ENCODE measurements at places on chromosomes 16 and 17. TPM values are rescaled to one million over a fixed set of nuclear protein-coding genes. Genes with fewer than 3 reads are reported as not detected.

DNA sequence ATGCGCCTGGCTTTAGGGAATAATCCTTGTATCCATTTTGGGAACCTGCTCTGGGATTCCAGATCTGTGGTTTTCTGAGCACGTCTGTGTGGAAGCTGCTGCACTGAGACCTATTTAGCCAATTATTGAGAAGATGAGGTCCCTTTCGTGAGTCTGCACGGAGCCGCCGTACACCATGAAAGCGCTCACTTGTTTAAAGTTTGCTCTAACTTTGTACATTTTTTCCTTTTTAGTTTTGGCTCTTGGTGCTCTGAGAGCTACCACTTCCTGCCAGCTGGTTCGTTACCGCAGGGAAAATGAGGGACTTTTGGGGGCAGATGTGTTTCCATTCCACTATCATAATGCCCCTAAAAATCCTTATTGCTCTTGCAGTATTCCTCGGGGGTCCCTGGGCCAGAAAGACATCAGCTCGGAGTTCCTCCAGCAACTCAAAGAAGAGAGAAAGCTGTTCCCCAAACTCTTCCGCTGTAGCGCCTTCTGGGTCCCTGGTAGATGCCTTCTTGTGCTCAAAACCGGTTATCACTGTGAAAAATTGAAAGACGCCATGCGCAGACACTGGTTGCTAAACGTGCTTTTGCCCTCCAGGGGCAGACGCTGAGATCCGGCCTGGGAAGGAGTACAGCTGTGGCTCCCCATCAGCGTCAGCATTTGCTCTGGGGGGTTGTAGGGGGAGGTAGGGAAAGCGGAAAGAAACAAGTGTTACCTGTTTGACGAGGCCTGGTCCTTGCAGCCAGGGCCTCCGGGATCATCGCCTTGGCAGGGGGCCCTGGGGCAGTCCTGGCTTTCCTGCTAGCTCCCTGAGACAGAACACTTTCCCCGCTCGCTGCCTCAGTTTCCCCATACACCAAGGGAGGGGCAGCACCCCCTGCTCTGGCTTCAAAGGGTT, 238.1 kb downstream of the MRTFB start:
- peaks cover 65% of the 10 kb centered on the region for H3K4me1 ChIP-seq
- H3K36me3 ChIP-seq: no peaks in the 10 kb centered on the region
- H3K4me3 ChIP-seq: peak overlapping the region; percentile 13
- no peak for DNase-seq
- H3K27ac ChIP-seq: peak overlapping the region; percentile 76
- H3K27me3 ChIP-seq: no peaks in the 10 kb centered on the region

- H3K27ac ChIP-seq: peak overlapping the region; percentile 64
- no peak overlapping the region for H3K4me3 ChIP-seq
- no peaks in the 10 kb centered on the region for H3K27me3 ChIP-seq
- H3K36me3 ChIP-seq: no peaks in the 10 kb centered on the region
Observed at GRCh38 chr16:66661210-66661560, 35.4 kb downstream of the CMTM4 start.

GRCh38 chr16:84332975-84333684, 35.2 kb upstream of the ATP2C2 start:
- H3K36me3 ChIP-seq: no peaks in the 10 kb centered on the region
- no peaks in the 10 kb centered on the region for H3K27me3 ChIP-seq
- no peak for DNase-seq
- H3K4me3 ChIP-seq: no peak overlapping the region
- no peaks in the 10 kb centered on the region for H3K4me1 ChIP-seq
- no peak overlapping the region for H3K27ac ChIP-seq

DNA sequence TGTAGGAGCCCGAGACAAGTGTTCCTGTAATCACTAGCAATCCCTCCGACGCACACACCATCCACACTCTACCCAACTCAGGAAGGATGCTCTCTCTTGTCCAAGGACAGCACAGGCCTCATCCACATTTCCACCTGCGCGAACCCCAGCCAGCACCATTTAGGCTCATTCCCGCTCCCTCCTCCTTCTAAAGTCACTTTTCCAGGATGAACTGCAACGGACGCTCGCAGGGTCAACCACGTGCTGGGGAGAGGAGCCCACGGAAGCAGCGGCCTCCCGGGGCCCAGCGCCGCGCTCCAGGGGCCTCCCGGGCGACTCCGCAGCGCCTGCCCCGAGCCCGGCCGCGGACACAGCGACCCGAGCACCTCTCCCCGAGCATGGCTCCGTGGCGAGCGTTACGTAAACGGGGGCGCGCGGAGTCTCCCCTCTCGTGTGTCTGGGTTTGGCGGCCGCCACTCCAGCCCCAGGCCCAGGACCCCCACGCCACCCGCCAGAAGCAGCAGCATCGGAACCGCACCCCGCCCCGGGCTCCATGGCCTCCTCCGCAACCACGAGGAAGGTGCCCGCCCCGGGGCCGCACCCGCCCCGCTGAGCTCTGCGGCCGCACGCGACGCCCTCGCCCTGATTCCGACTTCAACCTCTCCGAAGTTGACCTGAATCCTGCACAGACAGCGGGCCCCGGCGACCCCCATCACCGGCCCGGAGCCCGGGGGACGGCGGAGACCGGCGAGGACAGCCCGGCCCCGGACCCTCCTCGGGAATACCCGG, 668 bp downstream of the USP36 start:
- DNase-seq: no peak
- H3K27ac ChIP-seq: peak overlapping the region; percentile 98
- H3K4me1 ChIP-seq: peaks cover 20% of the 10 kb centered on the region
- peaks cover 31% of the 10 kb centered on the region for H3K36me3 ChIP-seq
- H3K27me3 ChIP-seq: no peaks in the 10 kb centered on the region

DNA sequence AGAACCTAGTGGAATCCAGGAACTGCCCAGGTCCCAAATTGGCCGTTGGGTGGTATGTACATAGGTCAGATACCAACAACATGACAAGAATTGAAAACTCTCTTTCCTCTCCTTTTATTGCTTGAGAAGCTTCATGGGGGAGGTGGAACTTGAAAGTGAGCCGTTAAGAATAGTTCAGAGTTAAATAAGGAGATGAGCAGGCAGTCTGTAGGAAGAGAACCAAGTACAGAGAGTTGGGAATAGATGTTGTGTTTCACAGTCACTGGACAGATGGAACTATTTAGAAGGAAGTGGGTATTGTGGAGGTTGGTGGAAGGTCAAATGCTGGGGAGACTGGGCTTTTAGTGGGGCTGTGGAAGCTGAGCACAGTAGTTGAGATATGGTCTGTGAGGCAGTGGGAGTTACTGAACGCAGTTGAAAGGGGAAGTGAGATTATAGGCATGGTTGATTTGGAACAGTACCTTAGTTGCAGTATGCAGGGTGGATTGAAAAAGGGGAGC, 26.4 kb downstream of the ARHGAP44 start:
- no peaks in the 10 kb centered on the region for H3K27me3 ChIP-seq
- DNase-seq: no peak
- H3K4me1 ChIP-seq: no peaks in the 10 kb centered on the region
- no peak overlapping the region for H3K4me3 ChIP-seq
- no peaks in the 10 kb centered on the region for H3K36me3 ChIP-seq

GRCh38 chr16:30354423-30355143, 525 bp downstream of the CD2BP2 start:
- peaks cover 72% of the 10 kb centered on the region for H3K36me3 ChIP-seq
- H3K27ac ChIP-seq: peak overlapping the region; percentile 90
- no peaks in the 10 kb centered on the region for H3K27me3 ChIP-seq
- peak overlapping the region; percentile 86 for H3K4me3 ChIP-seq

DNA sequence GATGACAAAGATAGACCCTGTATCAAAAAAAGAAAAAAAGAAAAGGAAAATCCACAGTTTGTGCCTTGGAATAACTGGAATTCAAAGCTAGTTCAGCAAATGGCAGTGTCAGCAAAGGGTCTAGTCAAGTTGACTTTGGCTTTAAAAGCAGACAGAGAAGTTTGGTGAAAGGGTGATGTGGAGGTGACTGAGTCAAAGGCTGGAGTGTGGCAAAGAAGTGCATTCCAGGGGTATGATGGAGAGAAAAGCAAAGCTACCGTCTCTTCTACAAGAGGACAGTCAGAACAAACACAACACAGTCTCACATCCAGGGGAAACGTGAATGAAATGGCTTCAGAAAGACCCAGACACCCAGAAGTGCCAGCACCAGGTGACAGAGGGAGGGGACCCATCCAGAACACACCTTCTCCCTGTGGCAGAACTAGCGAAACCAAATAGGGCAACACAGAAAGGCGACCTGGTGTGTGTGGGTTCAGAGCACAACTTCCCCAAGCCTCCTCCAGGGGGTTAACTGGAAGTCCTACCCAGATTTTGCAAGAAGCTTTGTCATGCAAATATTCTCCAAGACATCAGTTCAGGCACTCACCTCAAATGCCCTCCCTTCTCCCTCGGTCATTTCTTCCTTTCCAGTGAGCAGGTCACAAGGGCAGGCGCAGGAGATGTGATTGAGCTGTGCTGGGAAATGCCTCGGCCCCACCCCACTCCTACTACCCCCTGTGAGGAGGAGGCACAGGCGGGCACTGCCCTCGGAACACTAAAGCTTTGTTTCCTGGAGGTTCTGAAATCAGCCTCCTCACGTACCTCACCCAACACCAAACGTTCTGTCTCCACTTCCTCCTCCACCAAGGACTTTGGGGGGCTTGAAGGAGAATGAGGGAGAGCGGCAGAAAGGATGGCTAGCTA, 481.9 kb downstream of the SOX9 start:
- H3K27me3 ChIP-seq: no peaks in the 10 kb centered on the region
- no peak overlapping the region for H3K27ac ChIP-seq
- H3K4me1 ChIP-seq: no peaks in the 10 kb centered on the region
- DNase-seq: no peak
- no peak overlapping the region for H3K4me3 ChIP-seq

GRCh38 chr16:55622930-55623561, 32.7 kb upstream of the SLC6A2 start:
- no peaks in the 10 kb centered on the region for H3K4me1 ChIP-seq
- no peak overlapping the region for H3K4me3 ChIP-seq
- no peak overlapping the region for H3K27ac ChIP-seq
- H3K27me3 ChIP-seq: no peaks in the 10 kb centered on the region

DNA sequence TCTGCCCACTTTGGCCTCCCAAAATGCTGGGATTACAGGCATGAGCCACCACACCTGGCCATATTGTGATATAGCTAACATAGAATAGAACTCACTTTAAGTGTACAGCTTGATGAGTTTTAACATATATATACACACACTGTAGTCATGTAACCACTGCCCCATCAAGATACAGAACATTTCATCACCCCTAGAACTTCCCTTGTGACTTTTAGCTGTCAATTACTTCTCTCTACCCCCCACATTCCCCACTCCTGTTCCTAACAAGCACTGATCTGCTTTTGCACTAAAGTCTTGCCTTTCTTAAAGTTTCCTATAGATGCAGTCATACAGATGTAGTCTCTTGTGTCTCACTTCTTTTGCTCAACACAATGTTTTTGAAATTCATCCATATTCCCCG, 93.1 kb downstream of the PITPNC1 start:
- no peak for DNase-seq
- H3K4me3 ChIP-seq: no peak overlapping the region
- no peak overlapping the region for H3K27ac ChIP-seq
- H3K27me3 ChIP-seq: no peaks in the 10 kb centered on the region

DNA sequence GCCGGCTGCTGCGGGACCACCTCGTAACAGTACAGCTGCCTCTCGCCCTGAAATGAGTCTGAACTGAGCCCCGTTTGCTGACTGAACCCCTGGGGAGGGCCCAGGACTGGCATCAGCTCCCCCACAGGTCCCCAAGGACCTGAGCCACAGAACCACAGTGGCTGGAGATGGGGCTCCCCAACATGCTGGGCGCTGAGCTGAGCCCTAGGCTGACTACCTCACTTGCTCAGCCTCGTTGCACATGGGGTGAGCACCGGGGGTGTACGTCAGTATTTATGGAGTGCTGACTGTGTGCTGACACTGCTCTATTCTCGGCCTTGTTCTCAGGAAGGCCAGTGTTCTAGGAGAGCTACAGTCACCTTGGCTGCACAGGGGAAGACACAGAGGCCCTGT, 6.6 kb upstream of the VASN start:
- no peak overlapping the region for H3K4me3 ChIP-seq
- no peak overlapping the region for H3K27ac ChIP-seq
- no peak for DNase-seq
- peaks cover 54% of the 10 kb centered on the region for H3K36me3 ChIP-seq
- no peaks in the 10 kb centered on the region for H3K27me3 ChIP-seq
- H3K4me1 ChIP-seq: peaks cover 5% of the 10 kb centered on the region

GRCh38 chr17:57276621-57277020, 20.3 kb downstream of the MSI2 start:
- no peak overlapping the region for H3K4me3 ChIP-seq
- DNase-seq: no peak
- H3K4me1 ChIP-seq: peaks cover 2% of the 10 kb centered on the region
- no peak overlapping the region for H3K27ac ChIP-seq
- H3K27me3 ChIP-seq: no peaks in the 10 kb centered on the region

Gene CCL17
- not detected for total RNA-seq

Gene ELMO3
- 0.83 TPM for total RNA-seq

Gene ZNRF1
- 23.5 TPM for total RNA-seq

Gene PITPNM3
- total RNA-seq: 93.2 TPM

Gene AURKB
- not detected for total RNA-seq

Measured in esophagus muscularis mucosa (tissue), 4 donors.